ENCODE measurements at places on chromosomes 11 and 22. TPM values are rescaled to one million over a fixed set of nuclear protein-coding genes. Genes with fewer than 3 reads are reported as not detected.
A peak's percentile ranks its signal among the peaks of the same experiment; 100 is the strongest.

GRCh38 chr11:99135508-99135907 is 114.8 kb downstream of the CNTN5 start:
- no peak overlapping the region for H3K27ac ChIP-seq
- H3K27me3 ChIP-seq: no peaks in the 10 kb centered on the region
- H3K4me3 ChIP-seq: no peak overlapping the region
- no peaks in the 10 kb centered on the region for H3K36me3 ChIP-seq
- no peaks in the 10 kb centered on the region for H3K4me1 ChIP-seq

OR2D2 gene
- not detected for total RNA-seq

KCNJ1 gene
- not detected for total RNA-seq

ZNF215 gene
- not detected for total RNA-seq

DNA sequence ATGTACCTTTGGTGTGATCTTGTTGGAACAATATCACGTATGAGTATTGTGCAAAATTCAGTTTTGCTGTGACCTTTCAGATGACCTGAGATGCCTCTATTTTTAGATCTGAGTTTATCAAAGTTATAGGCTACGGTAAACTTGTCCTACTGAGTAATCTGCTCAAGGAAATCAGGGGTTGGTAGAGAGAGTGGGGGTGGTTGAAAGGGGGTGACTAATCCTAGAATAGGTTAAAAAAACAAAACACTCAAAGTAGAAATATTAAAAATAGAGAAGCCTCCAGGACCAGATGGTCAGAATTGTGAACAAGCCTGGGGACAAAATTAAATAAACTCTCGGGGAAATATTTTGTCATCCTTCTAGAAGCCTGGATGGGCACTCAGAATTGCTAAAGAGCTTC is 59.9 kb upstream of the C11orf87 start:
- DNase-seq: no peak
- no peaks in the 10 kb centered on the region for H3K27me3 ChIP-seq
- no peaks in the 10 kb centered on the region for H3K4me1 ChIP-seq

DNA sequence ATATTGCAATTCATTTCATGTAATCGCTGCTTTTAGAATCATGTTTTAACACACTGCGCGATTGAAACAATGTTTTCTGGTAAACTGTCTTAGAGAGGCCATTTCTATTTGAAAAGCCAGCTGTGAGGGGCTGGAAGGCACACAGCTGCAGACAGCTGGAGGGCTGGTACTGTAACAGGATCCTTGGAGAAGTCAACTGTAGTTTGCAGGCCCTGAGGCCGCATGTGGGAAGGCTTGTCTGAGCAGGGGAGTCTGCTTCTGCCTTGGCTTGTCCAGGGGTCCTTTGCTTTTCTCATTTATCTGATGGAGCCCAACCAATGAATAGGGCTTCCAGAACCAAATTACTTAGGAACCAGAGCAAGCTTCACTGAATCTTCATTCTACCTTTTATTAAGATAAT is 313.5 kb downstream of the BLID start:
- H3K27ac ChIP-seq: peak overlapping the region; percentile 54
- no peaks in the 10 kb centered on the region for H3K36me3 ChIP-seq
- peak; percentile 38 for DNase-seq

MAPK8IP2 gene
- total RNA-seq: 0.08 TPM

SERPING1 gene
- total RNA-seq: 111 TPM

- no peak overlapping the region for H3K27ac ChIP-seq
- no peaks in the 10 kb centered on the region for H3K4me1 ChIP-seq
- no peaks in the 10 kb centered on the region for H3K36me3 ChIP-seq
- no peaks in the 10 kb centered on the region for H3K27me3 ChIP-seq
Measured at GRCh38 chr11:26976389-26976788, 17.5 kb upstream of the FIBIN start.
